ENCODE measurements at places on chromosomes 7 and 10.

- no peak for DNase-seq
These were observed 14.7 kb downstream of the GRID2IP start for GRCh38 chr7:6536262-6537260.

DNA sequence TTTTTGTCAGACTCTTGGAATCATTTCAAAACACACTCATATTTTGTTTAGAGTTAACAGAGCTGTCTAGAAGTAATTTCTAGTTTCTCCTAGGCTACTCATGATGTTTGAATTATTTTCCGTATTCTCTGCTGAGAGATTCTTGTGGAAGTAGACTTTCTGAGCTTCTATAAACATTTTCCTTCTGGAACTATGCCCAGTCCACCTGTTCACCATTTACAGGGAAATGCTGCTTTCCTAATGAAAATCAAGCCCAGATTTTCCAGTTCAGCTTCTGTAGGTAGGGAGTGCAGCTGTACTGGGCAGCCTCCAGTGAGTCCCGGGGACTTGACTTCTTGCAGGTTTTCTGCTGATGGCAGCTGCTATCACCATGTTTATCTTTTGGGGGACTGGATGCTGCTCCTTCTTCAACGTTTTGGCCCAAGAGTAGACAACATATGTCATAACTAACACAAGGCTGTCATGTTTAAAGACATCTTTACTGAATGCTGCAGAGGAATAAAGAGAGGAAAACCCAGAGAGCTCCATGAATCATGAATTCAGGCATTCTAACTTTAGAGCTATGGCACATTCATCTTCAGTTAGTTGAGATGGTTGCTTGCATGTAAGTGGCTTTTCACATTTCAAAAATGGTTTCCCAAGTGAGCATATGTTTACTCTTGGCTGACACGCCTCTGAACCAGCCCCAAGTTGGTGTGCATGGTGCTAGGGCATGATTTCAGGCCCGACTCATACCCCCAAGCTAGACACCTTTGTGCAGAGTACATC lies 85.6 kb downstream of the SDK1 start:
- no peak for DNase-seq

- DNase-seq, result no peak
These were observed 65.3 kb downstream of the CHCHD3 start for GRCh38 chr7:133016604-133017003.

DNA sequence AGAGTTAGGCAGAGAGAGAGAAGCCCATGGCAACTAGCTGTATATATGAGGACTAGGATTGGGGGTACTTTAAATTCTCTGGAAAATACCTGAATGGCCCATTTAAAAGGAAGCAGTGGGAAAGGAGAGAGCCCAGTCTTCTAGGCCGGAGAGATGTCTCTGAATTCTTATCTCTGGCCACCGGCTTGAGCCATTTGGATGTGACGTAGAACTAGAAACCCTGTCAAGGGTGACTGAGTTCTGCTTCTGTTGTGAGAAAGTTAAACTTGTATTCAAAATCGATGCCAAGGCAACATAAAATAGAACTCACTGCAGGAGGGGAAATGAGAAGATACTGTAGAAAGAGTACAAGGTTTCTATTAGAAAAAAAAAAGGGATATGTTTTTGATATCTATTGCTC lies 6.3 kb upstream of the GSTK1 start:
- no peak for DNase-seq

- no peak for DNase-seq
These were observed 165.7 kb upstream of the FZD1 start for GRCh38 chr7:91098566-91098965.

GRCh38 chr10:33434933-33435332 lies 100.5 kb upstream of the NRP1 start:
- no peak for DNase-seq

DNA sequence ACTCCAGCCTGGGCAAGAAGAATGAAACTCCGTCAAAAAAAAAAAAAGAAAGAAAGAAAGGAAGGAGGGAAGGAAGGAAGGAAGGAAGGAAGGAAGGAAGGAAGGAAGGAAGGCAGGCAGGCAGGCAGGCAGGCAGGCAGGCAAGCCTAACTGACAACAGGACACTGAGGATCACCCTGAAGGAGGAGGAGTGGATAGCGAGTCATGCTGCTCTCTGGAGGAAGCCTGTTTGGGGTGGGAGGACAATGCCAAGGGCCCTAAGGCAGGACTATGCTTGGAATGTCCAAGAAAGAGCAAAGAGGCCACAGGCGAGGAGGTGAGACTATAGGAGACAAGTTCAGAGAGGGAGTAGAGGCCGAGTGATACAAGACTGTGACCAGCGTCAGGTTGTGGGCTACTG lies 107.0 kb upstream of the PARD3 start:
- no peak for DNase-seq

DNA sequence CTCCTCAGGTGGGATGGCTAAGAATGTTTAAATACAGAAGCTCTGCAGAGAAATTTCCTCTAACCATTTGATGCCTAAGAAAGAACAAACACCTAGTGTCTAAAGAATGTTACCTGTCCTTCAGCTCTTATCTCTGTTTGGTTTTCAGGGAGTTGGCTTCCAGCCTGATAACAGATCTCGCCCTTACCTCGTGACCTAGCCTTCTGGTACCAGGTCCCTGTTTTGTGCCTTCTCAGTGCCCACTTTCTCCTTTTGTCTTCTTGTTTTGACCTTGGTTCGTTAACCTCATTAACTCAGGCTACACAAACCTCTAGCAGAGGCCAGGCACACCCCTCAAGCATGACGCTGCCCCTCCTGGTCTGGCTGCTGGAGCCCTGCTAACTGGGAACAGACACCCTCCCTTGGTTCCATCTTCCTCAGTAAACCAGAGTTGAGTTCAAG lies 16.1 kb upstream of the RAB11FIP2 start:
- DNase-seq, result no peak

Data from activated naive CD4-positive, alpha-beta T cell treated with Interleukin-2 at 50 U/mL for 16 hours (primary cell).